ENCODE measurements at places on chromosomes 12 and 14.

DNA sequence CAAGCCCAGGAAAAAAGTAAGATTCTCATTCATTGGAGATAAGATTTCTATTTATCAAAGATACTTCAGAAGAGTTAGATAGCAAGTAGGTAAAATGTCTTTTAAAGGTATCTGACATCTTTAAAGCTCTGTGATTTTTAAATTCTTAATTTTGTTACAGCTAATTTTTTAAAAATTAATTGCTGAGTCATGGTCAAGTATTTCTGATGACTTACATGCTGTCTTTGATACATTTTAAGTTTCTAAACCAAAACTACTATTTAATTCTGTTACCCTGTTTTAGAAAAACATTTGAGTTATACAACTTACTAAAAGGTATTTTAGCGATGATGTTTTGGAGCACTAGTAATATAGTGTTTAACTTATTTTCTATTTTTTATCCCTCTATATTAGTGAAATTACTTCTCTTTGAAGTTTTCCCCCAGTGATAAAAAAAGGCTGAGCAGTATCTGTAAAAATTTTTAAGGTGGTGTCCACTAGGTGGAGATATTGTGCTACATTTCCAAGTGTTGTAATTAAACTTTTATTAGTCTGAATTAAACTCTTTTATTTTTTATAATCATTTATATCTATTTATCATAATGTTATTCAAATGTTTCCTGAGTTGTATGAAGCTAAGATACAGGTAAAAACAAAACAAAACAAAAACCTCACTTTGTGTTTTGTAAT, 11.5 kb downstream of the ALG10 start:
- peak; percentile 3 for DNase-seq

DNA sequence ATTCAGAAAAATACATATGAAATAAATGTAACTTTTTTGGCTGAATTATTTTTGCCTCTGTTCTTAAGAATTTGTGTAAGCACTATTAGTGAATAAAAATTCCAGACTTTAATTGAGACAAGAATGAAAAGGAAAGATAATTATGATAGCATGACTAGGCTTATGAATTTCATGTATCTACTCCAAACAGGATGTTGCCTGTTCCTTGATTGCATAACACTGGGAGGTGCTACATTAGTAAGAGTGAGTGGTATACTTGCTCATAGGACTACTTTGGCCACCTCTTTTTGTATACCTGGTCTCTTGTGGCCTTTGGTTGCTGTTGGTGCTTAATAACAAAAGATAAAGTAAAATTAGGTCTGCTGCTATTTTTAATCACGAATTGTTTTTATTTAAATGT, 112.8 kb downstream of the NAV3 start:
- DNase-seq, result peak; percentile 47

GRCh38 chr12:130951636-130952035, 2.1 kb upstream of the ADGRD1 start:
- no peak for DNase-seq

GRCh38 chr14:45198551-45198950, 54.5 kb downstream of the MIS18BP1 start:
- DNase-seq, result no peak

GRCh38 chr12:96170328-96170727, 23.8 kb upstream of the ELK3 start:
- DNase-seq, result no peak

DNA sequence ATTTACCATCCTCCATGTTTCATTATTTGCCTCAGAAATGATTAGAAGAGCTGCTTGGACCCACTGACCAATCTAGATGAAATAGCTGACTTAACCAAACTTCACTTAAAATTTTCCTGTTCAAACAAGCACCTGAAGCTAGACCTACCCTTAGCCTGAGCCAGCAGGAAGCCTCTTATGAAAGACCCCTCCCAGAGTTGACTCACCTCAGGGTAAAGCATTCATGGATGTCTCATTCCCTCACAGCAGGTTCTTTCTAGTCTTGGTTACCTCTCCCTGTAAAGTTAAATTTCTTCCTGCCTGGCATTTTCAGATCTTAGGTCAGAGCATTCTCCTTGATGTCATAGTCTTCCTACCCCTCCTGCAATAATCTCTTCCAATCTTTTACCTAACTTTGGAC, 1209.8 kb downstream of the FLRT2 start:
- DNase-seq, result no peak

- DNase-seq, result peak; percentile 6
These were observed 69.4 kb downstream of the CD163L1 start for GRCh38 chr12:7374423-7375144.

DNA sequence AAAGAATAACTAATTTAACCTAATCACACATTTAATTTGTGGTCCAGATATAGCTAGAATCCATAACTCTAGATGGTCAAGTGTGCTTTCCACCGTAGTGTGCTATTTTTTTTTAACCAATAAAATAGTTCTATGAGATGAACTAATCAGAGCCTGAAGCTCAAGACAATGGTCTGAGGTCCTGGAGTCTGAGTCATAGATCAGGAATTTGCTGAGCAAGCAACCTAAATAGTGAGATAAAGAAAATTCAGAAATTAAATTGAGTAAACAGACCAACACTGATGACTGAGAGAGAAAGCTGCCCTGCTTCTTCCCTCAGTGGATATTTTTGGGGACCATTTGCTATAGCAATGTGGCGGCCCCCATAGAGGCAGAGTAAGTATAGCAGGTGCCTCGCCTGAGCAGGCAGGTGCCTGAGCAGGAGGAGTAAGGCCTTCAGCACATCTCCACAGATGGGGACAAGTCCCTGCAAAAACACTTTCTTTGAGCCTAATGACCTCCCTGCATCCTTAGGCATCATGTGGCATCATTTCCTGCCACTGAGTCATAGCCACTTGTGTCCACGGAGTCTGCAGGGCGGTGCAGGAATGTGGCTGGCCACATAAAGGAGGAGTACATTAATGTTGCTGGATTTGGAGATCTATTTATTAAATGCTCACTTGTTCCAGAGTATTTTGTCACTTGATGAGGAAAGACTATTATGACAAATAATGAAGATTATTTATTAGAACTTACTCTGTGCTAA, 13.9 kb upstream of the CLEC4E start:
- no peak for DNase-seq

GRCh38 chr12:66638666-66639065, 40.2 kb downstream of the GRIP1 start:
- DNase-seq, result no peak

DNA sequence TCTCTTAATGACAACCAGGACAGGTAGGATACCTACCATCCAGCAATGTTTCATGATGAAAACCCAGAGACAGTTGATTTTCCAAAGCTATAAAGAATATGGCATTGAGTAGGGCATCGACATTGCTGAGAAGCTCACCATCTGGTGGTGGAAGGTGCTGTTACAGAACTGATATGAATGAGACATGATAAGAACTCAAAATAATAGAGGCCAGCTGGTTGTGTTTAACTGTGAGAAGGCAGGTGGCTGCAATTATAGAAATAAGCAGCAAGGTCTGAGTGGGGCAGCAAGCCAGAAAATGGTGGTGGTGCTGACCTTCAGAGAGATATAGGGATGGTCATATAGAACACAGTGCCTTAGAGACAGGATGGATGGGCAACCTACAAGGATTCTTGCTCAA, 449.7 kb downstream of the BTG1 start:
- DNase-seq, result no peak

GRCh38 chr12:20455001-20455706, 86.8 kb downstream of the PDE3A start:
- DNase-seq, result no peak

DNA sequence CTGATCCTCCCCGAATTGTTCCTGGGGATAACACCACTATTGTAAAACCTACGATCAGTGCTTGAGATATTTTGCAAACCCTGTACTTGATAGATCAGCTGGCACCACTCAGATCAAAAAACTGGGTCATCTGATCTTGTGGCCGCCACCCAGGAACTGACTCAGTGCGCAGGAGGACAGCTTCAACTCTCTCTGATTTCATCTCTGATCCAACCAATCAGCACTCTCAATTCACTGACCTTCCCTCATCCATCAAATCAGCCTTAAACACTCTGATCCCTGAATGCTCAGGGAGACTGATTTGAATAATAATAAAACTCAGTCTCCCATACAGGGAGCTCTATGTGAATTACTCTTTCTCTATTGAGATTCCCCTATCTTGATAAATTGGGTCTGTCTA, 4.2 kb upstream of the XPOT start:
- no peak for DNase-seq

DNA sequence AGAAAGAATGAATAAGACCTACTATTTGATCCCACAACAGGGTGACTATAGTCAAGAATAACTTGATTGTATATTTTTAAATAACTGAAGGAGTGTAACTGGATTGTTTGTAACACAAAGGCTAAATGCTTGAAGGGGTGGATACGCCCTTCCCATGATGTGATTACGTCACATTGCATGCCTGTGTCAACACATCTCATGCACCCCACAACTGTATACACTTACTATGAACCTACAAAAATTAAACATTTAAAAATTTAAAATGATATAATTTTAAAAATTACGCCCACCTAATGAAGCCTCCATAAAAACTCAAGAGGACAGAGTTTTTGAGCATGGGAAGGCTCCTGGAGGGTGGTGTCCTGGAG, 94.5 kb downstream of the SCARB1 start:
- no peak for DNase-seq

DNA sequence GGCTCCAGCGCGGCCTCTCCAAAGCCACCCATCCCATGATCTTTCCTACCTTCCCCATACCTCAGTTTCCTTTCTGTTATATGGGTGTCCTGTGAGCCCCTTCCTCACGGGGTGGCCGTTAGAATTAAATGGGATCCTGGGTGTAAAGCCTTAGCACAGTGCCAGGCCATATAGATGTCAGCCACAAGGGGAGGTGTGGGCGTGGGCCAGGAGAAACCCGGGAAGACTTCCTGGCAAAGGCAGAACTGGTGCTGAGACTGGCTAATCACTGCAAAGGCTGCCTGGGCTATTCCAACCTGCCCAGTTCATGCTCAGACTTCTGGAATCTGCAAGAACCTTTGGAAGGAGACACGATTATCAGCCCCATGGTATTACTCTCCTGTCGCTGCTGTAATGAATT, 11.0 kb upstream of the NCOR2 start:
- DNase-seq, result no peak

- DNase-seq, result no peak
These were observed 122.3 kb upstream of the CPM start for GRCh38 chr12:69055280-69055679.

DNA sequence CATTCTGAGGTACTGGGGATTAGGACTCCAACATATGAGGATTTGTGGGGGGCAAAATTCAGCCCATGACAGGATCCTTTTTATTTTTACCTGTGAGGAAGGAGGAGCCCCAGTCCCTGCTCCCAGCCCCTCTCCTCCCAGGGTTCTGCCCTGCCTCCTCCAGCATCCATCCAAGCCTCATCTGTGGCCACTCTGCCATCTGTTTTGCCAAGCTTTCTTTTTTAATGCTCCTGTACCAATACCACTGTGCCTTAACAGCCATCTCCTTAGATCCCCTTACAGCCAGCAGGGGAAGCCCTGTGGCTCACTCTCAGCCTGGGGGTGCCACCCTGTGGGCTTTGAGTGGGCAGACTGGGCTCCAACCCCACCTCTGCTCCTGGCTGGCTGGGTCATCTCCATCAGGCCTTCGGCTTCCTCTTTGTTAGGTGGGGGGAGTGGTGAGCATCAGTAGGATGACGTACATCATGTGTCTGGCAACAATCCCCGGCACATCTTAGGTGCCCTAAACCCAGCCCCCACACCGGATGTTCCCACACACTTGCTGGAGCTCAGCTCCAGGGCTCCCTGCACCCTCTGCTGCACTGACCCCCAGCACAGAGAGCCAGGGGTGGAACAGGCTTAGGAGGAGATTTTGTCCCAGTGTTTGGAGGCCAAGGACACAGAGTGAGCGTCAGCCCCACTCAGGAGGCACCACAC, 40.2 kb downstream of the CYP46A1 start:
- no peak for DNase-seq

DNA sequence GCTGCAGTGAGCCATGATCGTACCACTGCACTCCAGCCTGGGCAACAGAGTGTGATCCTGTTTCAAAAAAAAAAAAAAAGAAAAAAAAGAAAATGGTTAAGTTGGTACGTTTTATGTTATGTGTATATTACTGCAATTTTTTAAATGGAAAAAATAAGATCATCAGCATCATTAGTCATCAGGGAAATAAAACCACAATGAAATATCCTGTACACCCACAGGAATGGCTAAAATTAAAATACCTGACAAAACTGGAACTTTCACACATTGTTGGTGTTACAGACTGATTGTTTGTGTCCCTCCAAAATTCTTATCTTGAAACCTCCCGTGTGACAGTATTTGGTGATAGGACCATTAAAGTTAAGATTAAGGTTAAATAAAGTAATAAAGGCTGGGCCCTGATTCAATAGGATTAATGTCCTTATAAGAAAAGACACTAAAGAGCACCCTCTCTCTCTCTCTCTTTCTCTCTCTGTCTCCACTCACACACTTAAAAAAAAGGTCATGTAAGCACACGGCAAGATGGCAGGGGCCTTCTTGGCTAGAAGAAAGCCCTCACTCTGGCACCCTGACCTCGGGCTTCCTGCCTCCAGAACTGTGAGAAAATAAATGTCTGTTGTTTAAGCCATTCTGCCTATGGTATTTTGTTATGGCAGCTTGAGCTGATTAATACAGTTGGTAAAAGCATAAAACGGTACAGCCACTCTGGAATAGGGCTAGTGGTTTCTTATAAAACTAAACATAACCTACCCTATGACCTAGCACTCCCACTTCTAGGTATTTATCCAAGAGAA, 48.3 kb upstream of the ZFP36L1 start:
- DNase-seq, result no peak

DNA sequence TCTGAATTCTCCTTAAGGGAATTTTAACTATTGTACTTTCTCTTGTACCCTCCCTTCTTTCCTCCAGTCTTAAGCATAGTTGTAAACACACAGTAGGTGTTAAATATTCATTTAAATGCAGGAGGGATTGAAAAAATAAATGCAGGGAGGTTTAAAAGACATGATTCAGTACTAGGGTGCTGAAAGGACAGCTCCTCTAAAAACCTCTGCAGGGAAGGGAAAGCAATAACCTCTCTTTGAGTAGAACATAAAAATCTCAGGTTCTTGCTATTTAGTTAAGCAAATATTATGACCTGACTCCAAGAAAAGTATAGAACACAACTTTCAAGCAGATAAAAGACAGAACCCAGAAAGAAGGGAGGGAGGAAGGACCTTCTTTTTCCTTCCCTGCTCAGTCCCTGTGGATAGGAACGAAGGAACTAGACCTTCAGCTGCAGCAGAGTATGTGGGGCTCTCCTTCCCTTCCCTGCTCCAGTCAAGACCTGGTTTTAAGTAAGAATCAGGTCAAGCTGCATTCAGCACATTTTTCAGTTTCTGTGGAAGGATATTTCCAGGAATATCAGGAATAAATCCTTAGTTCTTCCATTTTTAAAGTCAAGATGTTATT, 4.7 kb downstream of the MAP3K9 start:
- no peak for DNase-seq

- no peak for DNase-seq
These were observed 6.7 kb upstream of the LMO3 start for GRCh38 chr12:16612647-16613046.

GRCh38 chr12:48917857-48918537, 7.3 kb downstream of the FKBP11 start:
- no peak for DNase-seq

- no peak for DNase-seq
These were observed 173.4 kb upstream of the ATP2B1 start for GRCh38 chr12:89882050-89882449.

Measured in fibroblast of the conjunctiva (primary cell).